D721Med (cell line): ENCODE measurements at places on chromosomes 6 and 20.

- no peak for DNase-seq
Measured at GRCh38 chr20:43821795-43822194, 92.9 kb upstream of the TOX2 start.

GRCh38 chr20:53938739-53939138, 131.7 kb downstream of the BCAS1 start:
- DNase-seq, result no peak

- no peak for DNase-seq
Measured at GRCh38 chr6:43457643-43458042, 2.3 kb upstream of the DLK2 start.

- no peak for DNase-seq
Measured at GRCh38 chr6:138307816-138308730, 69.6 kb upstream of the SMIM28 start.

GRCh38 chr6:44034391-44034861, 92.8 kb downstream of the MRPL14 start:
- DNase-seq, result no peak

- DNase-seq, result no peak
Measured at GRCh38 chr6:12449447-12449846, 159.3 kb downstream of the EDN1 start.

DNA sequence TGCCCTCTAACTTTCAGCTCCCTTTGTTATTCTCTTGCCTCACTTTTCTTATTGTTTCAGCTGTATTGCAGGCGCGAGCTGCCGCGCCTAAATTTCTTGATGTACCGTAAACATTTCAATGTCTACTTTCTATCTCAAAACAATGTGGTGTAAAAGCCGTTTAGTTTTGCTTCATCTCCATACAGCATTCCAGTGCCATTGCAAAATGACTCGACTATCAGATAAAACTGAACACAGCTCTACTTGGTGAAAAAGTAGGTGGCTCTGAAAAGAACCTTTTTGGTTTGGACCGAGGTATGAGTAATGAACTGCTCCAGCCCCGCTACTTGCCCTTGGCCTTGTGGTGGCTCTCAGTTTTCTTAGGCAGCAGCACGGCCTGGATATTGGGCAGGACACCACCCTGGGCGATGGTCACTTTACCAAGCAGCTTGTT, 74.6 kb downstream of the OR2B2 start:
- no peak for DNase-seq

- no peak for DNase-seq
Measured at GRCh38 chr20:23344336-23344735, 6.3 kb upstream of the NXT1 start.

GRCh38 chr6:125827788-125828320, 37.1 kb downstream of the NCOA7 start:
- no peak for DNase-seq

DNA sequence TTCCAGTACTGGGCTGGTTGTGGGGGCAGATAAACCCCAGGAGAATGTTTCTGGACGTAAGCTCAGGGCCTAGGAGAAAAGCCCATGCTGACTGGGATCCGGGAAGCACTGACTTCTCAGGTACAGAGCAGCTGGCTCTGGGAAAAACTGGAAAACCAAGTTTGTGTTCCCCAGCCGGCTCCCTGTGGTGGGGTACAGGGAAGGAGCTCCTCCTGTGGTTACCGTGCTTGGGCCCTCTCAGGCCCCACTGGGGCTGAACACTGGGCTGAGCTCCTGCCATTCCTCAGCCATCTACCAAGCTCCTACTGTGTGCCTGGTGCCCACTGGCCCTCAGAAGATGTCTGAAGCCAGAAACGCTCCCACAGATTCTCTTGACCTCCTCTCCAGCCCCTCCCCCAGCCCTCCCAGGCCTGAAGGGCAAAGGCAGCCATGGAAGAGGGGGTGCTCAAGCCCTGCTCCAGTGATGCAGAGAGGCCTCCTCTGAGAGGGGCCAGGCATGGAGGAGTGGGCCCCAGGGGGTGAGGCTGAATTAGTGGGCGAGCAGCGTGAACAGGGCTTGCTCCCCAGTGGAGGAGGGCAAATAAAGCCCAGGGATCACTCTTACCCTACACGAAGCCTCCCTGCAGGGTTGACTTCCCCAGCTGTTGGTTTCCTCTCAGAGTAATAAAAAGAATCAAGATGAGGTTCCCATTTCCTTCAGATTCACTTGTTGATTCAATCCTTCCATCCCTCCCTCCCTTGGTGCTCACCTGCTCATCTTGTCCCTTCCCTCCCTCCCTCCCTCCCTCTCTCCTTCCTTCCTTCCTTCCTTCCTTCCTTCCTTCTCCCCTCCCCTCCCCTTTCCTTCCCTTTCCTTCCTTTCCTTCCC, 100.0 kb downstream of the VEGFA start:
- no peak for DNase-seq
